ENCODE measurements at places on chromosomes 12 and 14.

GRCh38 chr14:52790011-52790755 is 1.2 kb downstream of the GNPNAT1 start:
- DNase-seq = no peak

GRCh38 chr14:56195704-56196103 is 77.5 kb downstream of the PELI2 start:
- no peak for DNase-seq

GRCh38 chr12:102474438-102475064 is 5.8 kb downstream of the IGF1 start:
- DNase-seq = no peak

GRCh38 chr14:81868172-81868571 is 334.5 kb upstream of the SEL1L start:
- no peak for DNase-seq

- DNase-seq = no peak
These were observed 442 bp downstream of the ERG28 start for GRCh38 chr14:75660238-75660629.

DNA sequence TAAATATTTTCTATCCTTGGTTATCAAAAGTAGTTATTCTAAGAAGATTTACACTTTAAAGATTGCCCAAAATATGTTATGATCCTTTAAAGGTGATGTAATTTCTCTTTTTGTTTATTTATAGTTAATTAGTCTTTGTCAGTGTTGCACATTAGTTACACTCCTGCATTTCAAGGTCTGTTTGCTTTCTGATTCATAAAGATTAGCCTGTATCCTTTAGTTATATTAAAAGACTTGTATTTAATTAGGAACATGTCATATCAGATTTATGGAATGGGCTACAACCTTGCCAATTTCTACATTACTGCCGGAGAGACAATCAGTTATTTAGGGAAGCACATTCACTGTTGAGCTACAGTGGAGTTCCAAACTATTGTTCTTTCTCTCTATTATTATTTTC is 3.5 kb downstream of the EPYC start:
- no peak for DNase-seq

GRCh38 chr14:97315790-97316189 is 518.6 kb downstream of the VRK1 start:
- no peak for DNase-seq

DNA sequence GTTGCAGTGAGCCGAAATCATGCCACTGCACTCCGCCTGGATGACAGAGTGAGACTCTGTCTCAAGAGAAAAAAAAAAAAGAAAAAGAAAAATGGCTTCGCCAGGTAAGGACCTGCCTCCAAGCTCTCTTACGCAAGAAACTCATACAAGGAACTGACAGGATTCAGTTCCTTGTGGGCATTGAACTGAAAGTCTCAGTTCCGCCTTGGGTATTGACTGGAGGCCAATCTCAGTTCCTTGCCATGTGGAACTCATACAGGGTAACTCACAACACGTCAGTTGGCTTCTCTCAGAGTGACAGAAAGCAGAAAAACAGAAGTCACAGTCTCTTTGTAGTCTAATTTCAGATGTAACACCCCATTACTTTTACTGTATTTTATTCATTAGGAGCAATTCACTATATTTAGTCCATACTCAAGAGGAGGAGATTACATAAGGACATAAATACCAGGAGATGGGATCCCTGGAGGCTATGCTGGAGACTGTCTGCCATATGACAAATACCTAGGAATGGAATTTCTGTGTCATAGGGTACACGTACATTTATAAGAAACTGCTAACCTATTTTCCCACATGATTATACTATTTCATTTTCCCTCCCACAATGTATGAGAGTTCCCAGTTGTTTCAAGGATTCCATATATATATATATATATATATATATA is 11.4 kb upstream of the NOPCHAP1 start:
- peak; percentile 21 for DNase-seq

DNA sequence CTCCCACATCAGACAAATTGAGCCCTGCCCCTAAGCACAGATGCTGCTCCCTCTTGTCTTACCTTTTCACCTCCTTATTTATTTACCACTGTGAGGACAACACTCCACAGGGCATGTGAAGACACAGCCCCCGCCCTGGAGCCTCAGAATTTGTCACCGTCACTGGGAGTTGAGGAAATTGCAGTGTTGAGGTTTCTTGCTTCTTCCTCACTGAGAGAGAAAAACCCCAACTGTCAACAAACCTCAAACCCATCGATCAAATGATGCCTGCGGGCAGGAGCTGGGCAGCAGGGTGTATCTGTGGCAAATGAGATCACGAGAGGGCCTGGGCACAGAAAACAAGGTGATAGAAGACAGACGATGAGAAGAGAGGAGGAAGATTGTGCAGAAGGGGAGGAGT is 30.5 kb upstream of the PLEKHG3 start:
- peak; percentile 47 for DNase-seq

GRCh38 chr14:38948576-38948975 is 154.5 kb downstream of the SEC23A start:
- no peak for DNase-seq

GRCh38 chr12:130685250-130685787 is 30.8 kb downstream of the RIMBP2 start:
- DNase-seq = no peak

- no peak for DNase-seq
These were observed 277.4 kb upstream of the SOX5 start for GRCh38 chr12:24226745-24227350.

GRCh38 chr14:87214558-87214957 is 778.4 kb downstream of the GALC start:
- DNase-seq = no peak

- peak; percentile 12 for DNase-seq
These were observed 89.2 kb upstream of the TMEM260 start for GRCh38 chr14:56490379-56490778.

- no peak for DNase-seq
These were observed 236.3 kb downstream of the GALC start for GRCh38 chr14:87756661-87757060.

DNA sequence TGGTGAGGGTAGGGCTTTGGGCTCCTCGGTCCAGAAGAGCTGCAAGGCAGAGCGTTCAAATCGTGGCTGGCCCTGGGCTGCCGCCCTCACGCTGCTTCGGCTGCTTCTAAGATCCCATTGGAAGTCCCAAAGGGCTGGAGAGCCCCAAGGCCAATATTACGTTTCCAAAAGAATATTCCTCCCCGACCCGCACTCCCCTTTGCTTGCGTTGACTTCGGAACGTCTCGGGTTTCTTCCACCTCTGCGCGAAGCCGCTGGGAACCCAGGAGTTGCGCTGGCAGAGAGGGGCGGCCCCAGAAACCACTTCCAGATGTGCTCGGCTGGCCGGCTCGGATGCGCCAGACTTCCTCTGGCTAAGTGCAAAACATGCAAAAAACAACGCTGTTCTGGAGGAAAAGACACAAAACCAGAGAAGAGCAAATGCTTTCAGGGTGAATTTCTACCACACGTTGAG is at the start of gene GLT8D2:
Gene GLT8D2 (minus strand): TSS at position 285 of the 454 bp plus-strand sequence. CDS start 30,539 bp downstream, outside the sequence.
- DNase-seq = no peak

- no peak for DNase-seq
These were observed 195.9 kb upstream of the FBXO33 start for GRCh38 chr14:39628087-39628486.

GRCh38 chr14:59186306-59186705 is 2.2 kb upstream of the DAAM1 start:
- no peak for DNase-seq

DNA sequence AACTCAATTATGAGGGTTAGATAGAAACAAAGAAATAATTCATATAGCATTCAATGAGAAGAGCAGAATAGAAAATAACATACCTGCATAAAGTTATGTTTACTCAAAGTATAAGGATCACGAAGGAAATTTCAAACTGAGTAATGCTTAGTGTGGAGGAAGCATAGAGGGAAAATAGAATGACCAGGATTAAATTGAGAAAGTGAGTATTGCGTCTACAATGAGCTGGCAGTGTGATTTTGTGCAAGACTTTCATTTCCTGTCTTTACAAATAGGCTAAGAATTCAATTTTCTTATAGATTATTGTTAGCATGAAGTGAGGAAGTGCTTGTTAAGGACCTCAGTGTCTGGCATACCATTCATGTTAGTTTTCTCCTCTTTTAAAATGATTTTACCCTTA is 12.0 kb downstream of the ADGRD1 start:
- DNase-seq = peak; percentile 4

DNA sequence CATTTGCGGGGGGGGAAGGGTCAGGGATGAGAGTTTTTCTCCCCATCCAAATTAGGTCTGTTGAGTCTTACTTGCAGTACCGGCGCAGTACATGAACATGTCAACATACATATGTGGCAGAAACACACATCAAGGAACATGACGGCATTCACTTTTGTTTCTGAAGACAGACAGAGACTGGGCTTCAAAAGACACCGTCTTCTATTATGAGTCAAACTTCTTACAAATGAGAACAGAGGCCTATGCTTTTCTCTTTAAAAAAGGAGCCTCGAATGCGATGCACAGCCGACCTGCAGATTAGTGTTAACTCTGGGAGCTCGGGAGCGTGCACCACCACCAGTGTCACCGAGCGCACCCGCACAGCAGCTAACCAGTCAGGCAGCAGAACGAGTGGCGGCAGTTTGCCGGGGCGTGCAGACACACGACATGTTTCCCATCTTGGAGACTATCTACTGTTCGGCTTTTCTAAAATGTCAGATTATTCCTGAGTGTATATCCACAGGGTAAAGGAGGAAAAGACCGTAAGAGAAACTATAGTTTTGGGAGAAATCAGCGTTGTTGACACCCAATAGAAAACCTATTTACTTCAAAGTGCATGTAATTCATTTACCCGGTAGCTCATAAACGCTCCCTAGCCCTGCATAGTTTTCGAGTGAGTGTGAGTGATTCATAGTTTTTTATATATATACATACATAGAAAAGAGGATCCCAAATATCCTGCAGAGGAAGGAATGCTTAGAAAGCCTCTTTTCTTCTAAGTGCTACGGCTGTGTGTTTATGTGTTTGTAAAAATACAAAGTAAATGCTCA is 33.0 kb downstream of the UBR7 start:
- DNase-seq = no peak

DNA sequence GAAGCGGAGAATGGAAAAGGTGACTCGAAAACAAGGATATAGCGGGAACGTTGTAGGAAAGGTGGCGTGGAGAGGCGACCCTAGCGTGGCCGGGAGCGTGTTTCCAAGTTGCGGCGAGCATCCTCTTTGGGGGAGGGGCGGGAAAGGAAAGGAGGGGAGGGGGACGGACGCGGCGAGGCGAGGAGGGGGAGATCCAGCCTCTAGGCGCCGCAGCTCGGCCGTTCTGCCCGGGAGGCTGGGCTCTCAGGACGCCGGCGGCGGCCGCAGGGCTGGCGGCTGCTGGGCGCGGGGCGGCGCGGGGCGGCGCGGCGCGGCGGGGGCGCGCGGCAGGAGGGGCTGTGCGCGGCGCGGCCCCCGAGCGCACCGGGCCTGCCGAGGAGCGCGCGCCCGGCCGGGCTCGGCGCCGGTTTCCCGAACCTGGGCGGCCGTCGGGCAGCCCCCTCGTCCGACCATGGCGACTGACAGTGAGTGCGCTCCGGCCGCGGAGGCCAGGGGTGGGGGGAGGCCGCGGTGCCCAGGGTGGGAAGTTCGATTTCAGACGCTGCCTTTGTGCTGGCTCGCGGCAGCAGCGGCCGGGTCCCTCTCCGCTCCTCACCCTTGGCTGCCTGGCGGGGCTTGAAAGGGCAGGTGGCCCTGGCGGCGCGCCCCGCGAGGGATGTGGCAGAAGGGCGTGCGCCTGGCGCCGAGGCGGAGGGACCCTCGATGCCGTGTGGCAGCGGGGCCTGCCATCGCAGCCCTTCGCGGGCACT is 50.3 kb downstream of the SNAPC1 start:
- DNase-seq = no peak
